Breast epithelium (tissue), 4 donors: ENCODE measurements at places on chromosomes 3 and 15. TPM values are rescaled to one million over a fixed set of nuclear protein-coding genes. Genes with fewer than 3 reads are reported as not detected.

GRCh38 chr15:97687654-97688053 lies 272.8 kb upstream of the ARRDC4 start:
- no peak for DNase-seq

- peak; percentile 71 for DNase-seq
Measured at GRCh38 chr15:22949074-22949547, 31.1 kb downstream of the CYFIP1 start.

- DNase-seq = no peak
Measured at GRCh38 chr3:176561826-176562225, 635.5 kb downstream of the TBL1XR1 start.

DNA sequence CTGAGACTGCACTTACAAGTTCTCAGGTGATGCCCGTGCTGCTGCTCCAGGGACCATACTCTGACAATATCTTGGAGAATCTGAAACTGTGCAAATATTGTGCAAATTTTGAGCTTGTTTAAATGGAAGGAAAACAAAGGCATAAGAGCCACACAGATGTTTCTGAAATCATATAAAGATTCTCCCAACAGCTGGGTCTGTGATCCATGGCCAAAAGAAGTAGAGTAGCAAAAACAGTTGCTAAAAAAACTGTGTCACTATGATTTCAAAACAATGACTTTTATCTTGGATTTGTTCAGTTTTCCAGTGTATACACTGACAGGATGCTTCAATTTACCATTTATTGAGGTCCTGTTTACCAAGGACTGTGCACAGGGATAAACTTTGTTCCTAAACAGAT lies 25.3 kb downstream of the NPTN start:
- no peak for DNase-seq

GRCh38 chr15:42138968-42139386 lies 17.5 kb downstream of the PLA2G4F start:
- DNase-seq = no peak

GRCh38 chr15:75350601-75351361 lies 3.9 kb downstream of the NEIL1 start:
- no peak for DNase-seq

- no peak for DNase-seq
Measured at GRCh38 chr3:185924375-185924774, 13.4 kb downstream of the TRA2B start.

DNA sequence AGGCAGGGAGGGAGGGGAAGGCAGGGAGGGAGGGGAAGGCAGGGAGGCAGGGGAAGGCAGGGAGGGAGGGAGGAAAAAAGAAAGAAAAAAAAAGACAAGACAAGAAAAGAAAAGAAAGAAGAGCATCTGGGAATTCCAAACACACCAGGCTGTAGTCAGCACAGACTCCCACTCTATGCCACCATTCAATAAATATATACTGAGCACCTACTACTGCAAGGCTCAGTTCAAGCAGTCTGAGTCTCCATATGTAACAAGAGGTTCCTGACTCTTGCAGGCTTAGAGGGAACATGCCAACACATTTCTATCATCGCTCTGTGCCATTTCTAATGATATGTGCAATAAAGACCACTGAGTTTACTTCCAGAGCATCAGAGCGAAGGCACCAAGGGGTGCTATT lies 47.7 kb downstream of the ANXA2 start:
- no peak for DNase-seq

- peak; percentile 1 for DNase-seq
Measured at GRCh38 chr15:68407886-68408881, 23.8 kb downstream of the ITGA11 start.

GRCh38 chr3:113275929-113276750 lies 64.8 kb downstream of the BOC start:
- peak; percentile 49 for DNase-seq

DNA sequence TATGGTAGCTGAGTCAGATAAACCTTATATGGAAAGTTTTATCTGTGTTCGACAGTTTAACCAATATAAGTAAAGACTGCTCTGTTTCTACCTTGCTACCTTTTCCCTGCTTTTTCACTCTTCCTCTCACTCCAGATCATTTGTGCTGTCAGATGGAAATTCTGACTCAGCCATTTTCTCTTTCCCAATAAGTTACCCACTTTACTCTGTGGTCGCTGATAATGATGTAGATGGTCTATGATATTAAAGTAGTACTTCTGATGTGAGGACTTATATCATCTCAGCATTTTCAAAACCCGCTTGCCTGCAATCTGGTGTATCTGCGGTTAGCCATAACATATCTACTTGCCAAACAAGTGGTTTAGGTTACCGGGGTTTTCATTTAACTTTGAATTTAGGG lies 15.0 kb upstream of the UTS2B start:
- no peak for DNase-seq

DNA sequence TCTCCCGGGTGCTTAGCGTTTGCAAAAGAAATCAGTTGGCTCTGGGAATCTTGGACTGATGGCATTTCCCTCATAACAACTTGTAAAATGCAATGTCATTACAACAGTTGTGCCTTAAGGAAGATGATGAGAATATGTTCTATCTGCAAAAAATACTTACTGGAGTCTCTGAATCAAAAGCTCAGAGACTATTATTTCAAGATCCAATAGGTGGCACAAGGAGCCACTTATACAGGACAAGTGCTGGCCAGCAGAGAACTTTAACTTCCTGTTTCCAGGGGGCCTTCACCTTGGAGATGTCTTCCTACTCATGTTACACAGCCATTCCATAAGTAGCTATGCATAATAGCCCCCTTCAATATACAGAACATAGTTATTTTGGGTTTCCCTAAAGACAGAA lies 8.9 kb upstream of the RPS27L start:
- no peak for DNase-seq

DNA sequence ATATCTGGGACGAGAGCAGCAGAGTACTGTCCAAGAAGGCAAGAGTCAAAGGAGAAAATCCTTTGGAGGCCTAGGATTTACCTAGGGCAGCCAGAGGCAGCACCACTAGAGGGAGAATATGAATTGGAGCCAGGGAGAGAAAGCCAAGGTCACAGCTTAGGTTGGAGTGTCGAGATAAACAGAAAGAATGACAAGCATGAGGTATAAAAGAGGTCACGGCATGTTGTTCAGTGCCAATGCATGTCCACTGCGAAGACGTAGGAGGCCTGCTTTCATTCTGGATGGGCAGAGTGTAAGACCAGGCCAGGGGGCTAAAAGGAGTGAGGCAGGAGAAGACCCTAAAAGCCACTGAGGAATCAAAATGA lies 47.2 kb downstream of the THBS1 start:
- DNase-seq = no peak

Gene UTS2B
- not detected for total RNA-seq

Gene DNAH1
- 7.5 TPM for total RNA-seq

Gene GP9
- total RNA-seq = 0.48 TPM
